Immature natural killer cell (primary cell): ENCODE measurements at places on chromosomes 16 and 17. TPM values are rescaled to one million over a fixed set of nuclear protein-coding genes. Genes with fewer than 3 reads are reported as not detected.

- no peak overlapping the region for H3K27ac ChIP-seq
- peaks cover 9% of the 10 kb centered on the region for H3K27me3 ChIP-seq
- no peak overlapping the region for H3K4me3 ChIP-seq
- H3K4me1 ChIP-seq = no peaks in the 10 kb centered on the region
- no peak for DNase-seq
These were observed 67.2 kb downstream of the USP22 start for GRCh38 chr17:20975566-20975965.

DNA sequence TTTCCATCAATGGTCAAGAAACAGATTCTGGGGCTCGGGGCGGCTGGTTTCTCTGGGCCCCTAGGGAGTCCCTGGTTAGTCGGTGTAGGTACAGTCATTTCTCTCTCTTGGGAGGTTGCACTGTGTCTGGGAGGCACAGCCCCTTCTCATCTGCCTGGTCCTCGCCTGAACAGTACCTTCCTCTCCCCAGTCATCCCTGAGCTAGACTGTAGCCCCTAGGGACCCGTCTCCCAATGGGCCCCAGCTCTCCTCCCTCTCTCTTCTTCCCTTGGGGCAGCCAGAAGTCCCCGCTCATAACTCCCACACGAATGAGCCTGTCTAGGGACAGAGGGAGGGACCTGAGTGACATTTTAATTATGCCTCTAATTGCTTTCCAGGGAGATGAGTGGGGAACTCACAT lies 20.2 kb upstream of the CPSF4L start:
- no peaks in the 10 kb centered on the region for H3K4me1 ChIP-seq
- H3K27ac ChIP-seq = no peak overlapping the region
- H3K27me3 ChIP-seq = peaks cover 4% of the 10 kb centered on the region
- H3K4me3 ChIP-seq = no peak overlapping the region
- no peaks in the 10 kb centered on the region for H3K36me3 ChIP-seq

- H3K27ac ChIP-seq = no peak overlapping the region
- peaks cover 8% of the 10 kb centered on the region for H3K27me3 ChIP-seq
- H3K4me1 ChIP-seq = no peaks in the 10 kb centered on the region
- DNase-seq = no peak
- no peaks in the 10 kb centered on the region for H3K36me3 ChIP-seq
- H3K4me3 ChIP-seq = no peak overlapping the region
These were observed 6.8 kb upstream of the MSI2 start for GRCh38 chr17:57249520-57249919.

DNA sequence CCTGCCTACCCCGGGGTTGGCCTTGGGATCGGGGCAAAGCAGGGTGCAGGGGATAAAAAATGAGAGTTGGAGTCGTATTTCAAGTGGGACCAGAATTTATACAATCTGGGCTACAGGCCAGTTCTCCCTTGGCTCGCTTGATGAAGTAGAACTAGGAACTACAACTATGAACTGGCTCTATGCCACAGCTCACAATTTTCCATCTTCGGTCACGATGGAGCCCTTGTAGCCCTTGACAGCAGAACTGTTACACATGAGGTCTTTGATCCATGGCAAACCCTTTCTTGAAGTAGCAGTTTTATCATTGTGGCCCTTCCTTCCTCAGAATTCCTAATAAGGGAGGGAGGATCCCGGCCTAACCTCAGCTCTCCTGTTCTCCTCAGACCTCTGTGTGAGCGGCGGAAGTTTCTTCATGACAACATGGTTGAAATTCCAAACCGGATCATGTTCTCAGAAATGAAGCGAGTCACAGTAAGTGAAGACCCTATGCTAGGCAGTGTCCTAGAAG lies 17.1 kb downstream of the LIG3 start:
- no peak for DNase-seq
- H3K27ac ChIP-seq = no peak overlapping the region
- peaks cover 17% of the 10 kb centered on the region for H3K4me1 ChIP-seq
- H3K27me3 ChIP-seq = peaks cover 5% of the 10 kb centered on the region
- peaks cover 39% of the 10 kb centered on the region for H3K36me3 ChIP-seq

DNA sequence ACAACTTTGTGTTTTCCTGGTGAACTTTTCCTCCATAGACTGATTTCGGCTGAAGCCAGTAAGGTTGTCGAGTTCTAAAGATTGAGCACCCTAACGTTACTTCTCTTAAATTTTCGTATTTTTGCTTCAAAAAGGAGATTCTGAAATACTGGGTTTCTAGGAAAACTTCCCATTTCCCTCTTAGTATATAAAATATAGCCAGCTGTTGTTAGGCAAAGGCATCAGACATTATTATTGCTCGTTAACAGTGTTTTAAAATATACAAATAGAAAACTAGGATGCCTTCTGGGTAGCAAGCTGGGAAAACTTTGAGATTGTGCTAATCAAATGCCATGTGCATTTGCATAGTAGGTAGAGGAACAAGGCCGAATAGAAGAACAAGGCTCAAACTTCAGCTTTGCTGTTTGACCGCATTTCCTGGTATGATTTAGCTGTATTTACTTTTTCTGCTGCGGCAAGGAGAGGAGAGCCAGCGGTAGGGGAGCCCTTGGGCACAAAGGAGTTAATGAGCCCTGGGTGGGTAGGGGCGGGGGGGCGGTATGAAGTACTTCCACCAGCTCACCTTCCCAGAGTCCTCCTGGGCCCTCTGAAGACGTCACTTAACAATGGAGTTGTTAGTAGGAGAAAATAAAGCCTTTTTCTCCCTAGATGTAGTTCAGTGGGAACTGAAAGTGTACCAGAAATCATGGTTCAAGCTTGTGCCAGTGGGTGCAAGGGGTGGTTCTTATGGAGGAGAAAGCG lies 151.9 kb downstream of the MSI2 start:
- no peak for DNase-seq
- peaks cover 34% of the 10 kb centered on the region for H3K4me1 ChIP-seq
- H3K4me3 ChIP-seq = peak overlapping the region; percentile 29
- H3K27me3 ChIP-seq = peaks cover 4% of the 10 kb centered on the region
- H3K27ac ChIP-seq = no peak overlapping the region
- peaks cover 12% of the 10 kb centered on the region for H3K36me3 ChIP-seq

GRCh38 chr17:79001190-79002020 lies 8.2 kb downstream of the CANT1 start:
- H3K4me3 ChIP-seq = no peak overlapping the region
- peak overlapping the region; percentile 57 for H3K27ac ChIP-seq
- DNase-seq = no peak
- H3K36me3 ChIP-seq = peaks cover 4% of the 10 kb centered on the region
- H3K27me3 ChIP-seq = no peaks in the 10 kb centered on the region

GRCh38 chr16:89407282-89407924 lies 83.0 kb downstream of the ANKRD11 start:
- H3K27me3 ChIP-seq = peaks cover 2% of the 10 kb centered on the region
- peaks cover 86% of the 10 kb centered on the region for H3K4me1 ChIP-seq
- H3K36me3 ChIP-seq = no peaks in the 10 kb centered on the region
- peak overlapping the region; percentile 65 for H3K4me3 ChIP-seq
- H3K27ac ChIP-seq = peak overlapping the region; percentile 95

GRCh38 chr16:2855536-2855935 lies 2.4 kb downstream of the PRSS22 start:
- peaks cover 13% of the 10 kb centered on the region for H3K4me1 ChIP-seq
- H3K27ac ChIP-seq = no peak overlapping the region
- H3K27me3 ChIP-seq = no peaks in the 10 kb centered on the region
- H3K4me3 ChIP-seq = no peak overlapping the region

DNA sequence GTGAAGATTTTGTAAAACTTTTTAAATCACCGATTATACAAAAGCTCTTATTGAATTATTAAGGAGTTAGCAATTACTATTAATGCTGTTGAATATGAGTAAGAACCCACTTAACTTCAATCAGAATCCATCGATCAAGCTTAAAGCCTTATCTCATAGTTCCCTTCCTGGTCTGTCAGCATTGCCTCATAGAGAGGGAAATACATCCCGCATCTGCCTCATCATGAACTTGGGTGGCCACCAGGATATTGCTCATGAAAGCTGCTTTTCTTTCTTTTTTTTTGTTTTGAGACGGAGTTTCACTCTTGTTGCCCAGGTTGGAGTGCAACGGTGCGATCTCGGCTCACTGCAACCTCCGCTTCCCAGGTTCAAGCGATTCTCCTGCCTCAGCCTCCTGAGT lies 66.7 kb downstream of the PIGL start:
- H3K27ac ChIP-seq = no peak overlapping the region
- no peaks in the 10 kb centered on the region for H3K27me3 ChIP-seq
- no peak overlapping the region for H3K4me3 ChIP-seq
- H3K4me1 ChIP-seq = peaks cover 43% of the 10 kb centered on the region
- DNase-seq = no peak

DNA sequence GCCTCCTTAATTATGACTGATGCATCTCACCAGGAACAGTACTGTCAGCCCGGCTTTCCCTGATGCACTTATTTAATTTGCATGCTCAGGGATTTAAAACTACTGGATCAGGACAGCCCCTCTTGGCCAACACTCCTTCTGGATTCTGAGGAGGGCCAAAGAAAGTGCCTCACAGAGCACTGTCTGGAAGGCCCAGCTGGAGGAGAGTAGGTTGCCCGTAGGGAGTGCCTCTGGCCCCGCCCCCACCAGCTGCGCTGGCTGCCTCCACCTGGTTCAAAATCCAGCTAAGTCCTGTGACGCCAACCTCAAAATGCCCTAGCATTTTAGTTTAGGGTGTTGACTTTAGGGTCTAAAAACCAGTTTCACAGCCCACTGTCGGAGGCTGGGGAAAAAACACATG lies 49.4 kb upstream of the SREBF1 start:
- DNase-seq = no peak
- no peak overlapping the region for H3K27ac ChIP-seq
- H3K4me3 ChIP-seq = no peak overlapping the region
- no peaks in the 10 kb centered on the region for H3K36me3 ChIP-seq

GRCh38 chr16:49416001-49416675 lies 42.5 kb downstream of the C16orf78 start:
- DNase-seq = no peak
- H3K36me3 ChIP-seq = no peaks in the 10 kb centered on the region
- H3K27me3 ChIP-seq = peaks cover 6% of the 10 kb centered on the region

GRCh38 chr17:61338000-61338798 lies 61.4 kb upstream of the TBX2 start:
- no peak for DNase-seq
- no peak overlapping the region for H3K4me3 ChIP-seq
- no peaks in the 10 kb centered on the region for H3K36me3 ChIP-seq
- H3K4me1 ChIP-seq = no peaks in the 10 kb centered on the region
- no peak overlapping the region for H3K27ac ChIP-seq

DNA sequence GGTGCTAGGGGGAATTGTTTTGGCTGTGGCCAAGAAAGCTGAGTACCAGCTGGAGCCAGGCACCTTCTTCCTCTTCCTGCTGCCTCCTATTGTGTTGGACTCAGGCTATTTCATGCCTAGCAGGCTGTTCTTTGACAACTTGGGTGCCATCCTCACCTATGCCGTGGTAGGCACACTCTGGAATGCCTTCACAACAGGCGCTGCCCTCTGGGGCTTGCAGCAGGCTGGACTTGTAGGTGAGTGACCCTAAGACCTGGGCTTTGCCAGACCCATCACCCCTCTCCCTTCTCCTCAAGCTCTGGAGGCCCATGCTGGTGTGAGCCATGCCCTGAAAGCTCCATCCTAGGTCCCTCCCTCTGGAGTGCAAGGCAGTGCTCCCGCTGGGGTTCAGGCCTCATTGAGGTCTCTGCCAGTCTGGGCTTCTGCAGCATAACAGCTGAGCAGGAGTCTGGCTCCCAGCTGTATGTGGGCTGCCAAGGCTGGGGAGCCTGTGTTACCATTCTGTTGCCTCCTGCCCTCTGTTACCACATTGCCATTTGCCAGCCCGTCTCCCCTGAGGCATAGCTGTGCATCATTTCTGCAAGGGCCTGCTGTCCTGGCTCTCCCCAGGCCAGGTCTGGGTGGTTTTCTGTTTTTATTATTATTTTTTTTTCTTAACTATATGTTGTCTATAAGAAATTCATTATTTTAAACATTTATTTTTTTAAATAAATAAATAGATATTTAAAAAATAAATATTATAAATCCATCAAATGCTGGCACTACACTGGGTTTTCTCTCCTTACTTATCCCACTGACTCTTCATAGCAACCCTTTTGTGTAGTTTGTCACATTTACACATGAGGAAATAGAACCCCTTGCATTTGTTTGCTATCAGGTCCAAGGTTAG lies 4.1 kb downstream of the SLC9A5 start:
- no peak for DNase-seq
- H3K4me3 ChIP-seq = no peak overlapping the region
- H3K27ac ChIP-seq = no peak overlapping the region

DNA sequence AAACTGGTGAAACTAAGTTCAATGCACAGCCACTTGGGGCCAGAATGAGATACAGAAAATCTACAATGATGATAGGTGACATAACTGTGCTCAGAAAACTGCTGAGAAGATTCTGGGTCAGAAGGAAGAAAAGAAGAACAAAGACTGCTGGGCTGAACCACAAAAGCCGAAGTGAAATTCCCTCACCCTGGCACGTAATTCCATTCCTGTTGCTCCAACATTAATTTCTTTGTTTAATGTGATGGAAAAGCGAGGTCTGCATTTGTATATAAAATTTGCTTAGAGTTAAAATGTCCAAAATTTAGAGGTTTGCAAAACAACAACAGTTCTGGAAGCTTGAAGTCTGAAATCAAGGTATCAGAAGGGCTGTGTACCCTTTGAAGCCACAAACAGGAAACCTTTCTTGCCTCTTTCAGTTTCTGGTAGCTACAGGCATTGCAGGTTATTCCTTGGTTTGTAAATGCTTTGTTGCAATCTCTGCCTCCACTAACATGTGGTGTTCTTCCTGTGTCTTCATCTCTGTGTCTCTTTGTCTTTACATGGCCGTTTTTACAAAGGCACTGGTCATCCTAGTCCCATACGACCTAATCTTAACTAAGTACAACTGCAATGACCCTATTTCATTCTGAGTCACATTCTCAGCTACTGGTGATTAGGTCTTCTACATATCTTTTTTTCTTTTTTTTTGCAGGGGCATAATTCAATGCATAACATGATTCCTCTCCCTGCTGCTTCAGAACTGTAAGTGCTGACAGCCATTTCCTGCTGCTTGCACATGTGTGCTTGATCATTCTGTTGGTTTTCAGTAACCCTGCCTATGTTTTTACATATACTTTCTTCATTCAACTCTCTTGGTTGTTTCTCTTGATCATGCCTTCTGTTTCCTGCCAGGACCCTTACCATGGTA lies 603.0 kb upstream of the CDH8 start:
- H3K36me3 ChIP-seq = no peaks in the 10 kb centered on the region
- no peaks in the 10 kb centered on the region for H3K4me1 ChIP-seq
- H3K27me3 ChIP-seq = no peaks in the 10 kb centered on the region
- DNase-seq = no peak
- H3K27ac ChIP-seq = no peak overlapping the region
- no peak overlapping the region for H3K4me3 ChIP-seq

The KRT17 gene
- not detected for polyA plus RNA-seq

The ARHGDIG gene
- polyA plus RNA-seq = not detected

The TPSAB1 gene
- not detected for polyA plus RNA-seq

The PERCC1 gene
- polyA plus RNA-seq = not detected

The ANKRD13B gene
- 0.18 TPM for polyA plus RNA-seq

The KCNJ16 gene
- polyA plus RNA-seq = not detected

The C16orf92 gene
- polyA plus RNA-seq = not detected

The TP53TG3C gene
- not detected for polyA plus RNA-seq

The WRAP53 gene
- polyA plus RNA-seq = 18.5 TPM
